NCI-H187 treated with DMSO at 0.1 percent for 48 hours (cell line): ENCODE measurements at places on chromosomes 7 and 10.

DNA sequence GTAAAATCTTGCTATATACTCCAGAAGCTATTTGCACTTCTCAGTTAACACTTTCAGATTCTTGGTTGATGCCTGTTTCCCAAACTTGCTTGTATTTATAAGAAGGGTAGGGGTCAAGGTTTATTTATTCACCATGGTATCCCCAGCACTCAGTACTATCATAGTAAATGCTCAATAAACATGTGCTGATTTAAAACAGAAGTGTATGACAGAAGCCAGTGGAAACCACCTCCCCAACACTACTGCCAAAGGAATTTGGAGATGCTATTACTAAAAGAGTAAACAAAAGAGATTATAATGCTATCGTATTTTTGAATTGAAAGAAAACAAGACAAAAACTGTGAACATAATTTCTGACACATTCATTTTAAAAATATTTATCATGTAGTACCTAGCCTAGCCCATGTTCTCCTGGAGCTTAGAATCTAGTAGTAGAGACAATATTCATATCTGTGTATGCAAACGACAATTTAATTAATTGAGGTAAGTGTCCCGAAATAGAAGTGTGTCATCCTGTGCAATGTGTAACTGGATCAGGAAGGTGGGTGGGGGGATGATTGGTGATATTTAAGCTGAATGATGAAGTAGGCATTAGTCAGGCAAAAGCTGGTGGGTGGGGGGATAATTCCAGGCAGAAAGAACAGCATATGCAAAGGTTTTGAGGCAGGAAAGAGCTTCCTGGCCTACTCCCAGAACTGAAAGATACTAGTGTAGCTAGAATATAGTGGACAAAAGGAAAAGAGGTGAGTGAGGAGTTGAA, 77.5 kb downstream of the HGF start:
- no peak for DNase-seq

- DNase-seq: no peak
These were observed 39.0 kb downstream of the SVIL start for GRCh38 chr10:29595636-29596225.

DNA sequence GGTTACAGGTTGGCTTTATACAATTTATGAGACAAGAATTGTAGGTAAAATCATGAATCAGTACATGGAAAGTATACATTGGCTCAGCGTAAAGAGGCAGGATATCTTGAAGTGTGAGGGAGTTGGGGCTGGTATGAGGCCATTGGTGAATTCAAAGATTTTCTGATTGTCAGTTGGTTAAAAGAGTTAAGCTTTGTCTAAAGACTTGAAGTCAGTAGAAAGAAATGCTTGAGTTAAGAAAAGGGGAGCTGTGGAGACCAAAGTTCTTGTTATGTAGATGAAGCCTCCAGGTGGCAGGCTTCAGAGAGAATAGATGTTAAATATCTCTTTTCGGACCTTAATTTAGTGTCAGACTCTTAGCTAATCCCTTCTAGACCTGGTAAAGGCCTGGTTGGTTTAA, 341.0 kb downstream of the GALNT17 start:
- no peak for DNase-seq

DNA sequence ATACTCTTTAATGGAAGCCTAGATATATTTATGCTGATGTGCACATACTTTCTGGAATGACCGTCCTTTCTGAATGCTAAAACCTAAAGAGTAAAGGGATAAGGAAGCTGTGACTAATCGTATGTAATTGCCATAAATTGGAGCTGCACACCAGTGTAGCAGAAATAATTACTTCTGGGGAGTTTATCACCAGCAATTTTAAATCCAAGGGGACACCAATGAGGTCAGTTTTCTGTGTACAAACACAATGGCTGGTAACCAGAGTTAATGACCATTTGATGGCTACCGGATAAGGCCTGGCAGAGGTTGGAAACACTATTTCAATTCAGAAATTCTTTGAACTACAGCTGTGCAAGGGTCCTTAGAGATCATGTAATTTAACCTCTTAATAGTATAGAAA, 670.1 kb downstream of the REEP3 start:
- DNase-seq: no peak

GRCh38 chr10:54402576-54402975, 398.5 kb downstream of the PCDH15 start:
- DNase-seq: no peak

GRCh38 chr7:128161466-128162125, 79.5 kb upstream of the LEP start:
- no peak for DNase-seq

GRCh38 chr10:21010615-21011014, 113.5 kb upstream of the NEBL start:
- no peak for DNase-seq

GRCh38 chr10:15531927-15532722, 161.0 kb upstream of the FAM171A1 start:
- DNase-seq: no peak

GRCh38 chr10:4512671-4513240, 313.3 kb upstream of the AKR1E2 start:
- DNase-seq: no peak

DNA sequence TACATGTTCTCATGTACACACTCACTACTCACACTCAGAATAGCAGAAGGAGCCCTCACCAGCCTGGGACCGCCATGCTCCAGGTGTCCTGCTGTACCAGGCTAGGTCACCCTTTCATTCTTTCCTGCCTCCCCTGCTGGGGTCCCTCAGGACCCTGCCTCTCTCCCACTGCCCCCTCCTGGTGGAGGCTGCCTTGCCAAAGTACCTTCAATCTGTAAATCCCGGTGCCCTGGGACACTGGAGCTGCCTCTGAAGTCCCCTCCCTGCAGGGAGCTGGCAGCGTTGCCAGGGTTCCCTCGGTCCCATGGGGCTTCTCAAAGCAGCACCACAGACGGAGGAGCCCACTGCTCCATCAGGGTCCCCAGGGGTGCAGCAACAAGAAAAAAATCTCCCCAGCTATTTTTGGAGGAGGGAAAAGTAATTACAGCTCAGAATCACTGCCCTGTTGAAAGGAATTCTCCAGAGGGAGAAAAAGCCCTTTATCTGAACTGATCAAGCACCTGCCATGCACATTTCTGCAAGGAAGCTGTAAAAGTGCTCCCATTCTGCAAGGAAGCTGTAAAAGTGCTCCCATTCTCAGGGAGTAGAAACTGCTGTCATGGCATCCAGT, 259.9 kb downstream of the PTPRN2 start:
- DNase-seq: no peak

GRCh38 chr7:134752006-134752760, 27.3 kb upstream of the CALD1 start:
- no peak for DNase-seq

- DNase-seq: peak; percentile 18
These were observed 271.1 kb downstream of the ADARB2 start for GRCh38 chr10:1465993-1466764.

DNA sequence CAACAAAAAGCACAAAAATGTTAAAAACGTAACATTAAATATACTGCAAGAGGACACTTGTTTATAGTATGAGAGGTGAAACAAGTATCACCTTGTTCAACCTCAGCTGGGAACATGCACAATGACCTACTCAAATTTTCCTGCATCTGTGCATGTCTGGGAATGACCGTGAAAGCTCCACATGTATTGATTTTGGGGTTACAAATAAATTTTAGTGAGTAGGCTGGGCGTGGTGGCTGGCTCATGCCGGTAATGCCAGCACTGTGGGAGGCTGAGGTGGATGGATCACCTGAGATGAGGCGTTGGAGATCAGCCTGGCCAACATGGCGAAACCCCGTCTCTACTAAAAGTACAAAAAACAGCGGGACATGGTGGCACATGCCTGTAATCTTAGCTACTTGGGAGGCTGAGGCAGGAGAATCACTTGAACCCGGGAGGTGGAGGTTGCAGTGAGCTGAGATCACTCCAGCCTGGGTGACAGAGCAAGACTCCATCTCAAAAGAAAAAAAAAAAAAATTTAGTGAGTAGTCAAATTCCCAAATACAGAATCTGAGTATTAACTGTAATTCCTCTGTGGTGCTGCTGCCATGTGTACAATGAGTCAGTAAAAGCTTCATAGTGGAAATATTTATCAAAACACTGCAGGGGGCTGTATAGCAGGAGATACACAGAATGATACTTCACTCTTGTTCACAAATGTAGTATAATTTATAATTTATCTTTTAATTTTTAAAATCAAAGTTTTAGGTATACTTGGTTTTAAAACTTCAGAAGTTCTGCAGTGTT, 41.1 kb downstream of the SUGCT start:
- no peak for DNase-seq

GRCh38 chr10:72729528-72729927, 37.6 kb downstream of the MCU start:
- DNase-seq: no peak

DNA sequence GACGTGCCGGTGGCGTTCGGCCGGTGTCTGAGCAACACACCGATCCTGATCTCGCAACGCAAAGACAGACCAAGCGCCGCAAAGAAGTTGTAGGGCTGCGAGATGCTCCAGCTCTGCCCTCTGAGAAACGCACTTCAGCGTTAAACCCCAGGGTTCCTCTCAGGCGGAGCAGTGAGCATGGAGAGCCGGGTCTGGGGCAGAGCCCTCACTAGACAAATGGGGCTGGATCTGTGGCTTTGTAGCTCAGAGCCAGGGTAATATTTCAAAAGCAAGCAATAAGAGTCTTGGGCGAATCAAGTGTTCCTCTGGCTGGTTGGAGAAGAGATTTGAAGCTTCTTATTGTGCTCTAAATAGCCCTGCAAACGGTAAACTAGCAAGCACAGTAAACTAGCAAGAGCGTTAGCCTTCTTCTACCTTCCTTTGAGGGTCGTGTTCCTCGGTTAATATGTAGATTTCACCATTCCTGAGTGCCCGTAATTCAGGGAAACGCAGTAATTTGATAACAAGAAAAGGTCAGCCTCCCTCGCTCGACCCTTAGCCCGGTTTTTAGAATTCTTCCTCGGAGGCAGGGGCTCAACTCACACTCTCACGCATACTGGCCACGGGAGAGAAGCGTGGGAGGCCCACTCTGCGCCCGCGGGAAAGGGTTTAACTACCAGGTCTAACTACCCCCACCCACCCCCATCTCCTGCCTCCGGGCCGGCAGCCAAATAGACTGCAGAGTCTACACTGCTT, 6.7 kb downstream of the SKAP2 start:
- peak; percentile 39 for DNase-seq

DNA sequence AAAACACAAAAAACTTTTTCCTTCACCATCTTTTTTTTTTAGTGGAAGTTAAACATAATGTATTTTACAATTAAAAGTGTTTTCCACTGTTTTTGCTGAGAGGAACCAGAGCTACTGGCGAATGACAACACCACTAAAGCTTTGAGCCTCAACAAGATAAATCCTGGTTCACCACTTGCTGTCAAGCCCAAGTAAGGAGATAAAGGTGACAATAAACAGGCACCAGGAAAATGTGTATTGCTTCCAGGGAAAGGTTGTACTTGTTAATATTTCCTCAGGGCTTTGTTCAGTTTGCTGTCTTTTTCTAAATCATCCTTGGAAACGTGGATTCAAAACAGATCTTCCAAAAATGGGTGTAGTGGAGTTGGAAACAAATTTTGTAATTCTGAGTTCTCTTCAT, 109.9 kb upstream of the ANKRD30A start:
- DNase-seq: no peak

DNA sequence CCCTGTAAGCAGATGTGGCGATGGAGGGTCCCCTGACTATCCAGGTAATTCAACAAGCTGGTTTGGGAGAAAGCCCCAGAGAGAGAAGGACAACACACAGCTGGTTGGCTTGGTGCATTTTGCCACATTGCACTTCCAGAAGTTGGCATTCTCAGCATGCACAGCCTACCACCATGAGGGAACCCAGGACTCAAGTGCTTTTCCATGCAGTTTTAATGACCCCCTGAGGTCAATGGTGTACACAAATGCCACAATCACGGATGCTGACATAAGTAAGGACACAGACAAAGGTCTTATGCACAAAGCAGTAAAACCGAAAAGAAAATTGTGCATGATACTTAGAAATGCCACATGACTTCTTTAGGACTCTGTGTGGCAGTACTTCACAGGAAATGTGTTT, 645.1 kb downstream of the KCNMA1 start:
- no peak for DNase-seq
